ENCODE measurements at places on chromosomes 3 and 15.

- DNase-seq: no peak
These were observed 100.8 kb downstream of the STAC start for GRCh38 chr3:36480911-36481648.

DNA sequence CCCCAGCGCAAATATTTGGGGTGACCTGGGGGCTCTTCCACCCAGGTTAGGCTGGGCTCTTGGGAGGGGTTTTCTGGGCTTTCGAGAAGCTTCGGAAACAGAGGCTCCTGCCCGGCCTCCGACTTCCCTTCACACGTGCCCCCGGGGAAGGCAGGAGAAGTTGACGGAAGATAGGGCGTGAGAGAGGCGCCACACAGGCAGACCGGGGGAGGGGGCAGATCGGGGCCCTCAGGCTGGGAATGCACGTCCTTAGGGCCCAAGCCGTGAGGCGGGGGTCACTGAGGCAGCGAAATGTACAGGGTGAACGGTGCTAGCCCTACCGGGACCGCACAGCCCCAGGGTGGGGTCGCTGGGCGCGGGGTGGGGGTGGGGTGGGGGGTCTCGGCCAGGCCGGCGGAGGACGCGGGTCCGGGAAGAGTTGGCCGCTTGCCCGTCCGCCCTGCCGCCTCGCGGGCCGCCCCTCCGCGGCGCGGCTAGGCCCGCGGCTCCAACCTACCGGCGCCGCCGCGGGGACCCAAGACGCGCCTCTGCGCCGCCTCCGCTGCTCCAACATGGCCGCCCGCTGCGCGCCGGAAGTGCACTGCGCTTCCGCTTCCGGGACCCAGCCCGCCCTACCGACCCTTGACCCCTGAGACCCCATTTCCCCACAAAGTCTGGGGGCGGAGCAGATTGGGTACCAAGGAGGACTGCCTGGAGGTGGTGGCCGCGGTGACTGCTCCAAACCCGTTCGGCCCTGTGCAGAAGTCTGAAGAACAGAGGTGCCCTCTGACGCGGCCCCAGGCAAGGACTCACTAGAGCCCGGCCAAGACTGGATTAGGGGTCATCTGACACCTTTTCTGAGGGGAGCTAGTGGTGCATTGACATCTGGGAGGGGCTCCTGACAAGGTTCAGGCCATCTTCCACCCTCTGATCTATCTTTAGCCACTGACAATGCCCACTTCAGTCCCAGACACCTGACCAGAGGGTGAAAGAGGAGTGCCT is at the start of gene CCDC71:
TSS of gene CCDC71 (minus strand) at position 561 of the 981 bp plus-strand sequence. CDS start 2,123 bp downstream, outside the sequence.
- DNase-seq: peak; percentile 67

DNA sequence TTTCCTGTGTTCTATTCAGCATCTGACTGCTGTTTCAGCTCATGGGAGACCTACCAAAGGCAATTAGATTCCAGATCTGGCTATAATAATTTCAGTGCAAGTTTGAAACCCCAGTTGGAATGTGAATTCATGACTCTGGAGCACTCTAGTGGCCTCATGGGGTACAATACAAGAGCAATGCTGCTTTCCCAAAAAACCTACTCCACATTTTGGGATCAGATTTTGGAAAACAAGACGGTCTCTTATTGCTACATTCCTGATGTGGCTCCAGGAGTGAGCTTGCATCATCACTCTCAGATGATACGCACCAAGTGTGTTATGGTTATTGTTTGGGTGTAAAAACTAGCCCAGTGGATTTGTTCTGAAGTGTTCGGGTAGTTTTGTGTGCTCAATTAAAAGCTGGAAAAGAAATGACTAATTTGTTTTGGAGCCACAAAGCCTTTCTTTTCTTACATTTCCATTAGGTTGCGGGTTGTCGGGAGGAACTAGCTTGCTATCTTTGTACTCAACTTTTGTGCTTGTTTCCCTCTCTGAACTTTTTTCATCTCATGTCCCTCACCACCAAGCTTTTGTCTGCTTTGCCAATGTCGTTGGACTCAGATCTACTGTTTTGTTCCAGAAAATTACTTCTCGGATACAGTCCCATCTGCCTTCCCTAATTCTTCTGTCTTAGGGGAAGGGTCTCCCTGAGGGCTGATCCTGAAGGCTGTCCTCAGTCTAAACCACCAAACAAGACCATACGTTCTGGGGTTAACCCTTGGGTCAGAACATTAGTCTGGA is 272.1 kb downstream of the BBX start:
- no peak for DNase-seq

GRCh38 chr15:52021128-52021671 is 2.2 kb downstream of the MAPK6 start:
- DNase-seq: peak; percentile 55

DNA sequence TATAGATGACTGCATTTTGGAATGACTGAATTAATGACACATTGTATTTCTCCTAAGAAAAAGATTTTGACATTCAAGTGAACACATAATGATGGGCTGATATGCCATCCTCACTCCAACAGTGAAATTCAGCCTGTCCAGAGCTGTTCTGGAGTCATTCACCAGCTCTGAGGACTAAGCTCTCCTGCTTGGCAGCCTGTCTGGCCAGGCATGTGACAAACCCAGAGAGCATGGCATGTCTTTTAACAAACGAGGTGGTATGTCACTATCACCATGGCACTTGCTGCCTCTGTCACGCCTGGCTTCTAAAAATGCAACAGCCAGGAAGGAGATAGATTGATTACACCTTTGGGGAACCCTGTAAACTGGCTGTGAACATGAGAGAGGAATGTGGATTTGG is 1.4 kb downstream of the ACTC1 start:
- no peak for DNase-seq

Measured in activated T-helper 1 cell treated with anti-CD3 and anti-CD28 coated beads, Interleukin-2, amount 50 U/mL, for 16 hours (primary cell).